Tongue (tissue), 3 donors: ENCODE measurements at places on chromosomes 12 and 14. TPM values are rescaled to one million over a fixed set of nuclear protein-coding genes. Genes with fewer than 3 reads are reported as not detected.
A peak's percentile ranks its signal among the peaks of the same experiment; 100 is the strongest.

KRT8 gene
- total RNA-seq: 42.0 TPM

DNA sequence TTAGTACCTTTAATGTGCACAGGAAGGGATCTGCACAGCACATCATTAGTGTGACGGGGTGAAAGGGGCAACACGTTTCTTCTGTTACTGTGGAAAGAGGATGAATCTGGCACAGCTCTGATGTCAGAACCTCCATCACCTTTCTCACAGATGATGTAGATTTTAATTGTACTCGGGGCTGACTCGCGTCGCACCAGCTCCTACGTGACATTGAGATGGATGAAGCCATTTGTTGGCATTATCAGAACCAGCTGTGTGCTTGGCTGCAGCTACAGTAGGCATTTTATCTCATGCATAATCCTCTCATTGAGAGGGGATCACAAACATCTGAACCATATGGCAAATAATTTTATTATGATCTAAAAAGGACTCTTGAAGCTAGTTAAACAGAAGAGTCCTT is 173.6 kb downstream of the PDZRN4 start:
- peak; percentile 58 for DNase-seq

DNA sequence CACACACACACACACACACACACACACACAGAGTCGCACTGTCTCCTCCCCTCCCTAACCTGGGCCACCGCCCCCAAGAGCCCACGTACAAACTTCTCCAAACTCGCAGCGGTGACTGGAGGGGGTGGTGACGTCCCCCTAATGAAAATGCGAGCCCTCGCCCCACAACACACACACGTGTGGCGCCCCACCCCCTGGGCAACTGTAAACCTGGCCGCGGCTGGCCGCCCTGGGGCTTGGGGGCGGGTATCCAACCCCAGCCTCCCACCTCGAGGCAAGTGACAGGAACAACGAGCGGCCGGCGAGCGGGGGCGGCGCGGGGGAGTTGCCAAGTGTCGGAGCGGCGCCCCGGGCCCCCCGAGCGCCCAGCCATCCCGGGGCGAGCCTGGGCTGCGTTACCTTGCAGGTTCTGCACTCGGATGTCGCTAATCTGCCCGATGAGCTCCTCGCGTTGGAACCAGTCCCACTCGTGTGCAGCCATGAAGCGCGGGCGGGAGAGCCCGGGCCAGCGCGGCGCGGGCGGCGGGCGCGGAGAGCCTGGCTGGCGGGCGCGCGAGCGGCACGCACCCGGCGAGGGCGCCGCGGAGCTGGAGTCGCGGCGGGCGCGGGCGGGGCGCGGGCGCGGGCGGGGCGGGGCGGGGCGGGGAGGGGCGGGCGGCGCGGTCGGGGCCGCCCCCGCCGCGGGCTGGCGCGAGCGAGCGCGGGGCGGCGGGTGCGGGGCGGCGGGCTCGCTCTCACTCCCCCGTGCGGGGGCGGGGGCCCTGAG is at the start of gene CLMN:
Gene CLMN (minus strand): TSS at position 597 of the 766 bp plus-strand sequence. CDS start 116 bp downstream, at position 481.
- DNase-seq: peak; percentile 61

DNA sequence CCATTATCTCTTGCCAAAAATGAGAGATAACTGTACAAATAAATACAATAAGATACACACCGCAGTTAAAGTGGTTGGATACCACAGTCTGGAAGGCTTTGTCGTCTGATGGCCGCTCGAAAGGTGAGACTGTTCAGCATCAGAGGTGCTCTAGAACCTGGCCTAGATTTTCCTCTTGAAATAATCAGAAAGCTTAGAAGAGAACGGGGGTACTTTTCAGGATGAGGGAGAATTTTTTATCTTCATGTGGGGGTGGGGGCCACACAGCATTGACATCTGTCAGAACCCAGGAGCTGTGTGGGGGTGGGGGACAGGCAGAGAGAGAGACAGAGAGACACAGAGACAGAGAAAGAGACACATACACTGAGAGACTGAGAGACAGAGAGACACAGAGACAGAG is 90.5 kb downstream of the GALNT9 start:
- no peak for DNase-seq

- DNase-seq: no peak
Measured at GRCh38 chr14:61753631-61754030, 8.6 kb upstream of the SNAPC1 start.

DNA sequence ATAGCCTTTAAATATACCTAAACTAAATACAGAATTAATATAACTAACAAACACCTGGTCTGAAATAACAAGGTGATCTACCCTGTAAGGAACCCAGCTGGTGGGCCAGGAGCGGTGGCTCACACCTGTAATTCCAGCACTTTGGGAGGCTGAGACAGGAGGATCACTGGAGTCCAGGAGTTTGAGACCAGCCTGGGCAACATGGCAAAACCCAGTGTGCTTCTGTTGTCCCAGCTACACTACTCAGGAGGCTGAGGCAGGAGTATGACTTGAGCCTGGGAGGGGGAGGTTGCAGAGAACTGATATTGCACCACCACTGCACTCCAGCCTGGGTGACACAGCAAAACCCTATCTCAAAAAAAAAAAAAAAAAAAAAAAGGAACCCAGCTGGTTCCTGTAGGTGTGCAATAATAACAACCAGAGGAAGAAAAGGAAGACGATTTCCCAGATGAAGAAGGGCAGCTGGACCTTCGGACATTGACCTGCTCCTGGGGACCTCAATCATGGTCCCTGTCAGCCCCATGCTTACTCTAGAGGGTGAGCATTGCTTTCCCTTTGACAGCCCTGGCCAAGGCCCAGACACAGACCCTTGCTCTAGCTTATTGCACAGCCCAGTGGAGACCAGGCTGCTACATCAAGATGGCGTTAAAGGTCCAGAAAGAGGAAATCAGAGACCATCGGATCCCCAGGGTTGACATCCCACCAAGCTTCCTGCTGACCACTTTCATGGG is 5.4 kb downstream of the FOS start:
- peak; percentile 68 for DNase-seq

GRCh38 chr14:22508150-22508457 is 80.9 kb downstream of the DAD1 start:
- no peak for DNase-seq

GRCh38 chr14:61076556-61076955 is 95.5 kb downstream of the SLC38A6 start:
- peak; percentile 67 for DNase-seq

- DNase-seq: no peak
Measured at GRCh38 chr14:58772794-58773620, 135.2 kb downstream of the DACT1 start.
